Foreskin keratinocyte (primary cell): ENCODE measurements at places on chromosomes 6 and 20. TPM values are rescaled to one million over a fixed set of nuclear protein-coding genes. Genes with fewer than 3 reads are reported as not detected.

DNA sequence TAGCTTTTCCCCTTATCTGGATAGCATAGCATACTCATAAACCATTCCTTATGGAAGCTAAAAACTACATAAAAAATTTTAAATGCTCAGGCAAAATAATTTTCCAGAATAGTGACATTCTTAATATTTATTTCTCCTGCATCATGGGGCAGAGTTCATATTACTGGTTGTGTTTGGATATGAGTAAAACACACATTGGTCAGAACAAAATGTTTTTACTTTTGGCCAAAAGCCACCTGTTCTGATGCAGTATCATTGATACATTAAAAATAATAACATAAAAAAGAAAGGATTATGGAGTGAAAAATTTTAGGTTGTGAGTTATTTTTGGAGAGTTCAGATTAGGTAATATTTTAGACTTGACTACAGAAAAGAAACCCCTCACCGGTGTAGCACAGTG lies 33.6 kb downstream of the TRAM2 start:
- DNase-seq = no peak

DNA sequence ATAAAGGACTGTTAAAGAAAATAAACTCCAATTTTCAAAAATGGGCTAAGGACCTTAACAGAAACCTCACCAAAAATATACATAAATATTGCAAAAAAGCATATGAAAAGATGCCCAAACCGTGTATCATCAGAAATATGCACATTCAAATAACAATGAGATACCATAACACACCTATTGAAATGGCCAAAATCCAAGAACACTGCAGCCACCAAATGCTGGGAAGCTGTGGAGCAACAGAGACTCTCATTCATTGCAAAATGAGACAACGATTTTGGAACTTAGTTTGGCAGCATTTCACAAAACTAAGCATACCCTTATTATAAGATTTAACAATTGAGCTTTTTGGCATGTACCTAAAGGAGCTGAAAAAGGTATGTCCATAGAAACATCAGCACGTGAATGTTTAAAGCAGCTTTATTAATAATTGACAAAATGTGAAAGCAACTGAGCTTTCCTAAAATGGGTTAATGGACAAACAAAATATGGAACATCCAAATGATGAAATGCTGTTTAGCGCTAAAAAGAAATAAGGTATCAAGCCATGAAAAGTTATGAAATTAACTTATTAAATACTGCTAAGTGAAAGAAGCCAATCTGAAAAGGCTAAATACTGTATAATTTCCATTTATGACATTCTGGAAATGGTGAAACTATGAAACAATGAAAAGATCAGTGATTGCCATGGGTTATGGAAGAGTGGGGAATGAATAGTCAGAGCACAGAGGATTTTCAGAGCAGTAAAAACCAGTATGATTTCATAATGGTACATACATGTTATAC lies 592.6 kb upstream of the ADGRB3 start:
- no peak for DNase-seq

DNA sequence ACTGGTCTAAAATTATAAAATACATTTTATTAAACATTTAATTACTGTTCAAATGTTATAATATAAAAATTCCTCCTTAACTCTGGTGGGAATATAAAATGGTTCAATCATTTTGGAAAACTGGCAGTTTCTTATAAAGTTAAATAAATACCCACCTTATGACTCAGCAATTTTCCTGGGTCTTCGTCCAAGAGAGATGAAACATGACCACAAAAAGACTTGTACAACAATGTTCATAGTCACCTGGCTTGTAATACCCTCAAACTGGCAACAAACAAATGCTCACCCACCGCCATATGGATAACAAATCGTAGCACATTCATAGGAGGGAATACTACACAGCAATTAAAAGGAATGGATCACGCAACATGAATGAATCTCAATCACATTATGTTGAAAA lies 66.0 kb upstream of the RIN2 start:
- no peak for DNase-seq

DNA sequence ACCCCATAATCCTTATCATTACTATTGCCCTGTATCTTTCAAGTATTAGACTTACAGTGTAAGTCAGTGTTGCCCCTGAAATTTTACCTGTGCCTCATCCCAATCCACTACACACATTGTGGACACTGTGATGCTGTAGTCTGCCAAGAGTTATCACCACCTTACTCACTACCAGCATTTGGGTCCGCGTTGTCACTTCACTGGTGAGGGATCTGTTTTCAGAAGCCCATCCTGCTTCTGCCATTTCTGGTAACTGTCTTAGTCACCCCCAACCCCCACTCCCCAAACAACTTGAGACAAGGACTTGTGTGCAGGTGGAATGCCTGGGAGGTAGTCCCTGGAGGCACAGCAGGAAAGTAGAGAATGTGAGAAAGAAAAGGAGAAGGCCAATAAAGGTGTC lies 6.0 kb upstream of the RAB44 start:
- DNase-seq = no peak

DNA sequence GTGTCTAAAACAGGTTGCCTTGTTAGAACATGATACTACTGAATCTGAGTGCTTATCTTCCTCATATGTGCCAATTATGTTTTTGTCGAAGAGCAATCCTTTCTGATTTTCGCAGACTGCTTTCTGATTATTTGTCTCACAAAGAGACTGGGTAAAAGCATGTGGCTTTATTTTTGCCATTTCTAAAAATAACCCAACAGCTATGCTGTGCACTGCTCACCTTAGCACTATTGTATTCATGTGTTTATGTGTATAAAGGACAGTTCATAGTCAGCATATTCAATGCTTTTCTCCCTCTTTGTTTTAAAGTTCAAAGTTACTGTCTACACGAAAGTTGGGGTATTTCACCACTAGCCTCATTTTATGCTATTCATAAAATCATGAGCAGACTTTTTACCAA lies 127.0 kb downstream of the SGK1 start:
- DNase-seq = no peak

The TRIM10 gene
- not detected in 2 replicates for total RNA-seq
